ENCODE measurements at places on chromosomes 13 and 19.

GRCh38 chr13:89136678-89137077 lies 1465.5 kb downstream of the SLITRK5 start:
- DNase-seq: no peak

DNA sequence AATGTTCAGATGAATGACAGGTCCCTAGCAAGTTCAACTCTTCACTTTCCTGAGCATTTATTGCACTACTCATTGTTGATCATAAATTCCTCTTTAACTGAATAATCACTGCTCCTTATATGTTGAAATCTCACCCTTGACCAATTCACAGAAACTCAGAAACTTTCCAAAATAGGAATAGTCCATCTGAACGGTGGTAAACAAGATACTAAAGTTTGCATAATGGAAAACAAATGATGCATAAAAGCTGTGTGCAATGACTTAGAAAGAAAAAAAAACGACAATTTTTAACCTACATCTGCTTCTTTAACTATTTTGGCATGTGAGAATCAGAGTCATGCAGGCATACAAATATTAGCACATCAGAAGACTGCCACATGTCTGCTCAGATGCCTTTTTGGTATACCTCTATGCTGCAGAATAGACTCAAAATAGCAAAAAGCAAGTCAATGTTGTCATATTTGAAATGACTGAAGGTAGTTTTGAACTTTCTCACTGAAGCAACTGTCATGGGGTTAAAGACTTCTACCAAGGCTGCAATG lies 34.8 kb downstream of the SLC10A2 start:
- DNase-seq: no peak

DNA sequence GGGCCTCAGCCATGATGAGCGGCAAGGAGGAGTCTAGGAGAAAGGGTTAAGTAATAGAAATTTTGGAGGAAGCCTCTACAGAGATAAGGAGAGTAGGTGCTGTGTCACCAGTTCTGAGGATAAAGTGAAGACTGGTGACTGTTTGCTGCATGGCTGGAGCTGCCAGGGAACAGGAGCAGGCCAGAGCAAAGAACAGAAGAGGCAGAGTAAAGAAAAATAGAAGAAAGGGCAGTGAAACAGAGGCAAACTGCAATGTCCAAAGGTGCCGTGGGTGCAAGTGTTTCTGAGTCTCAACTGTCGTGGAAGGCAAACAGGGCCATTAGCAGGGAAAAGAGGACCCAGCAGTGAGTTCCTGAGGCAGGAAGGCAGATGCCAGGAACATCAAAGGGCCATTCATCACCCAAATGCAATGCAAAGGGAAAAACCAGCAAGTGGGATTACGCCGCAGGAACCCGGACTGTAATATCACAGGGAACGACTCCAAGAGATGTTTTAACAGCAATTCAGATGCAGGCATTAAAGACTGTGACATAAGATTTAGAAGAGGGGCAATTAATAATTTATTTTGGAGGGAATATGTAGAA lies 318.3 kb downstream of the FOXO1 start:
- no peak for DNase-seq

DNA sequence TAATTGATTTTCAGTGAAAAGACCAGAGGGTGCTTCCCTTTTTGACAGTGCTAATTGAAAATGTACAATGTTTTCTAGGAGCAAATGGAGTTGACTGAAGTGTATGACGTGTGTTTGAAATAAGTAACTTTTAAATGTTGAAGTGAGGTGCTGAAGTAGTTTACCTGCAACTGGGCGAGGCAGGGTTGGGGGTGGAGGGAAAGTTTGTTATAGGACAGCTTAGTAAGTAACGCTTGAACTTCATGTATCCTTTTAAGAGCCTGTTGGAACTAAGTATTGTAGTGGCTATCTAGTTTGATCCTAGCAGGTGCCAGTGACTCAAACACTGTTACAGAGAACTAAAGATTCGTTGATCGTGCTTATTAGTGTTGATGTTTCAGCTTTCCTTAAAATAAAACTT lies 5.9 kb downstream of the SLAIN1 start:
- no peak for DNase-seq

DNA sequence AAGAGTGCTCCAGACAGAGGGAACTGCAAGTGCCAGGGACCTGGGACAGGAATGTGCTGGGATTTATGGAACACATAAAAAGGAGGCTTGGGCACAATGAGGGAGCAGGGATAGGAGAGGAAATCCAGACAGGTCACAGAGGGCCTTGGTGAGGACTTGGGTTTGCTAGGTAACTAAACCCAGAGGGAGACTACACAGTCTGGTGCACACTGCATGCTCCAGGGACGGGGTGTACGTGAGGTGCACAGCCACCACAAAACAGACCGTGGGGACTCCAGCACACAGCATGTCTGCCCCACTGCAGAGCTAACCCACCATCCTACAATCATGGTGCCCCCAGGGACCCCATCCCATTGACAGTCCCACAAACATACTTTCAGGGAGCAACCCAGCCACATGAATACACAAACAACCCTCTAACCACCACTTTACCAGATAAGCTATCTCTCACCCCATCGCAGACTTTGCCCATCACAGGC lies 5.5 kb upstream of the ZFP36 start:
- no peak for DNase-seq

DNA sequence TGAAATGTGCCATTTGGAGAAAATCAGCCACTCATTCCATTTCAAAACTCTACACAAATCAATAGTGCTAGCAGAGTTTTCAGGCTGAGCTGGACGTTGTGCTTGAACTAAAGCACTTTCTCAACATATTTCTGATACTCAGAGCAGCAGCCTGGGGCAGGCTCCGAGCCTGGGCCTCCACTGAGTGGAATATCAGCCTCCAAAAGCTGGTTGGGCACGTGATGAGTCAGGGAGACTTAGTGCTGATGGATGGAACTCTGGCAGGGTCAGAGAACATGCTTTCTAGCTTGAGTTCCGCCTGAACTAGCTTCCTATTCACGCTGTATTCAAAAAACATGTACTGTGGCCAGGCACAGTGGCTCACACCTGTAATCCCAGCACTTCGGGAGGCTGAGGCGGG lies 85.8 kb upstream of the PCDH8 start:
- DNase-seq: no peak

DNA sequence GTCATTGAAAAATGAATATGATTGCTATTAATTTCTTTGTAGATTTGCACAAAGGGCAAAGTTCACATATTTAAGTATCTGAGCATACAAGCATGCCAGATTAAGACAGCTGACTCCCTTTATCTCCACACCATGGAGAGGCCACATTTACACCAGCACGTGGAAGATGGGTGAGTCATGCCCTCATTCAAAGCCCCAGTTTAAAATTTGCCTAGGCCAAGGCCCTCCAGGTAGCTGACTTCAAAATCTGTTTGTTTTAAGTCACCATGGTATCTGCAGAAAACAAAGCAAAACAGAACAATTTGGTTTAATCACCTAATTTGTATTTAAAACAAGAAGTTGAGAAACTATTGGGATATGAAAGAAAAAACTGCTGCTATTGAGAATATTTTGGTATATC lies 109.2 kb downstream of the ESD start:
- no peak for DNase-seq

- no peak for DNase-seq
These were observed 405.1 kb downstream of the DLEU7 start for GRCh38 chr13:50438351-50438750.

GRCh38 chr13:21549633-21550032 lies 54.3 kb downstream of the MICU2 start:
- no peak for DNase-seq

DNA sequence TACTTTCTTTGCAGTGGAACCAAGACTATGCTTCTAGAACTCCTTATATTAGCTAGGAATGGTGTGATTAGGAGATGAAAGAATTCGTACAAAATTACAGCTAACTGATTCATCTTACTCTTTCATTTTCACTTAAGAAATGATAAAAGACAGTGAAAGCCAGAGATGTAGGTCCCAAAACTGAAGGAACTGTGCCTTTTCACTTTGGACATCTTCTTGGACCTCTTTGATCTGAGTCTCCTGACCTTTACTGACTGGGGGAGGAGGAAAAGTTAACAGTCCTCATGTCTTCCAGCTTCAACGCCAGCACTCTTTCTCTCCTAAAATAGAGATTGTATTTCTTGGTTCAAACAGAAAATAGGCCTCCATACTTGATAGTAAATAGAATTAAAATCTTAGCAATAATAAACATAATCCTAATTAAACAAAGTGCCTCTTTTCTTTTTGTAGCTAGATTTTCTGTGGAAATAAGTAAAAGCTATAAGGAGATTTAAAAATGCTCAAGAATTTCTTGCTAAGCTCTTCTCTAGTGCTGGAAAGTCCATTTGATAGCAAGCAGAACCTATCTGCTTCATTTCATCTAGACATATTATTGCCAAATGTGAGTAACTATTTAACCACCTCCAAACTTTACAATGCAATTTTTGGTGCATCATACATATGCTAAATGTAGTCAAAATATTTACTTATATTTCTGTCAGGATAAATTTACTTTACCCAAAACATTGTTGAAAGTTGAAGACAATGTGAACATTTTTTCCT lies 109.4 kb upstream of the POSTN start:
- no peak for DNase-seq

GRCh38 chr13:20967340-20967739 lies 64.8 kb upstream of the XPO4 start:
- no peak for DNase-seq

GRCh38 chr19:38392707-38393308 lies 4.3 kb downstream of the SPRED3 start:
- no peak for DNase-seq

- DNase-seq: no peak
These were observed 1.8 kb downstream of the FUZ start for GRCh38 chr19:49811328-49811727.

DNA sequence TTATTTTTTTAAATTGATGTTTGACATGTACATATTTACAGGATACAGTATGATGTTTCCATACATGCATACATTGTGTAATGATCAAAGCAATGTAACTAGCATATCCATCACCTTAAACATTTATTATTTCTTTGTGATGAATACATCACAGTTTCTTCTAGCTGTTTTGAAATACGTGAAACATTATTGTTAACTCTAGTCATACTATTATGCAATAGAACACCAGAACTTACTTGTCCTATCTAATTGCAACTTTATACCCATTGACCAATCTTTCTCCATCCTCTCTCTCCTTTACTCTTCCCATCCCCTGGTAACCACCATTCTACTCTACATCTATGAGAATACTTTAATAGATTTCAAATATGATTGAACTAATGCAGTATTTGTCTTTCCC lies 1942.7 kb downstream of the PCDH9 start:
- no peak for DNase-seq

GRCh38 chr13:113329656-113330312 lies 32.7 kb downstream of the LAMP1 start:
- DNase-seq: no peak

DNA sequence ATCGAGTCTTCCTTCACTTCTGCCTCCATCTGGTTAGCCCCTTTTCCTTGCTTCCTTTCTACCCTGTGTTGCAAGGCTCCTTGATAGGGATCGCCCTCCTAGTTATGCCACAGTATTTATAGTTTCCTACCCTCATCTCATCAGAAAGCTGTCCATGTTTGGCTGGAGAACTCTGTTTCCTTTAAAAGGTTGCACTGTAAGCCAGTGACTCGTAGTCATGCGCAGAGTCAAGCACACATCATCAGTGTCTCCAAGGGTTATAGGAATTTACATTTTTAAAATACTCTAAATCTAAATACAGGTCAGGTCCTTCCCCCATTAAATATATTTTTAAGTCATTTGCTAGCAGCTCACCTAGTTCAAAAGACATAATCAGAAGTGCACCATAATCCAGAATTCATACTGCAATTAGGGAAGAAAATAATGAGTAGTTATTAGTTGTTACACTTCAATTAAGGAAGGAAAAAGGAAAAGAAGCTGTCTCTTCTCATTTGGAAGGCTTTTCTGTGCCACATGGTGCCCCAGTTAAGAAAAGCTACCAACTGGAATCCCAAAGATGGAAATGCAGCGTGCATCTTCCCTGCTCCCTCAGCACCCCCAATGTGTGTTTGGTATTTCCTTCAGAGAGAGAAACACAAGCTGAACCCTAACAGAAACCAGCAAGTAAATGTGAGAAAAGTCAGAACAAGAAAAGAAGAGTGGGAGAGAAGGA lies 81.0 kb downstream of the GPR12 start:
- DNase-seq: no peak

DNA sequence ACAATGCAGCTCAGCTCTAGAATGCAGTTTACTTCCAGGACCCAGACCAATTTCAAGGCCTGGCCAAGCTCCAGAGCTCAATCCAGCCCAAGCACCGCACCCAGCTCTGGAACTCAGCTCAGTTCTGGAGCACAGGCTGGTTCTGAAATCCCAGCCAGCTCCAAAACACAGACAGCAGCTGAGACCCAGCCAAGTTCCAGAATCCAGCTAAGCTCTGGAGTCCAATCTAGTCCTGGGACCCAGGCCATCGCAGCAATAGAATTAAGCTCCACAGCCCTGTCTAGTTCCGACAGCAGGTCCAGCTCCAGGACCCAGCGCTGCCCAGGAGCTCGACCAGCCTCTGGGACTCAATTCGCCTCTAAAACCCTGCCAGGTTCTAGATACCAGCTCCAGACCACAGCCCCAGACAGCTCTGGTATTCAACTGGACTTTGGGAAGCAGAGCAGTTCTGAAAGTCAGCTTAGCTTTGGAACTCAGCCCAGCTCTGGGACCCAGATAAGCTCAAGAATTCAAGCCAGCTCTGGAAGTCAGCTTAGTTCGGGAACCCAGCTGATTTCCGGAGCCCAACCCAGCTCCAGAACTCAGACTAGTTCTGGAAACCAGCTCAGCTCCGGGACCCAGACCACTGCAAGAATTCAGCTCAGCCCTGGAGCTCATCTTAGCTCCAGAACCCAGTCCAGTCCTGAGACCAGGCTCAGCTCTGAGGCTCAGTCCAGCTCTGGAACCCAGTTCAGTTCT lies 6.8 kb downstream of the GIPC3 start:
- DNase-seq: no peak

DNA sequence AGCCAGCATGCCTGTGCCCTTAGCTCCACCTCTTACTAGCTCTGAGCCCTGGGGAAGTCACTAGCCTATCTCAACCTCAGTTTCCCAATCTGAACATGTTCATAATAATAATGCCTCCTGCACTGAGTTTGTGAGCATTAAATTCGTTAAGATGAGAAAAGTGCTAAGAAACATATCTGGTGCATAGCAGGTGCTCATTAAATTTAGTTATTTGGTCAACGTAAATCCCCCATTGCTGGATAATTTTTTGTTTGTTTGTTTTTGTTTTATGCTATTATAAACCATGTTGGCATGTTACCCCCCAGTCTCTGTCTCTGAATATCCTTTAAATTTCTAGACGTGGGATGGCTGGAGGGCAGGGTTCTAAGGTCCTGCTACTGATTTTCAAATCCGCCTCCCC lies 10.6 kb downstream of the FCGBP start:
- DNase-seq: no peak

GRCh38 chr13:21405309-21405708 lies 53.8 kb downstream of the ZDHHC20 start:
- DNase-seq: no peak

GRCh38 chr19:46970815-46971214 lies 48.8 kb upstream of the NPAS1 start:
- no peak for DNase-seq
